ENCODE measurements at places on chromosomes 4 and X.

GRCh38 chr4:88447371-88448095 lies 9.4 kb upstream of the HERC5 start:
- DNase-seq = no peak

- no peak for DNase-seq
Measured at GRCh38 chr4:67939195-67939594, 24.1 kb downstream of the TMPRSS11A start.

DNA sequence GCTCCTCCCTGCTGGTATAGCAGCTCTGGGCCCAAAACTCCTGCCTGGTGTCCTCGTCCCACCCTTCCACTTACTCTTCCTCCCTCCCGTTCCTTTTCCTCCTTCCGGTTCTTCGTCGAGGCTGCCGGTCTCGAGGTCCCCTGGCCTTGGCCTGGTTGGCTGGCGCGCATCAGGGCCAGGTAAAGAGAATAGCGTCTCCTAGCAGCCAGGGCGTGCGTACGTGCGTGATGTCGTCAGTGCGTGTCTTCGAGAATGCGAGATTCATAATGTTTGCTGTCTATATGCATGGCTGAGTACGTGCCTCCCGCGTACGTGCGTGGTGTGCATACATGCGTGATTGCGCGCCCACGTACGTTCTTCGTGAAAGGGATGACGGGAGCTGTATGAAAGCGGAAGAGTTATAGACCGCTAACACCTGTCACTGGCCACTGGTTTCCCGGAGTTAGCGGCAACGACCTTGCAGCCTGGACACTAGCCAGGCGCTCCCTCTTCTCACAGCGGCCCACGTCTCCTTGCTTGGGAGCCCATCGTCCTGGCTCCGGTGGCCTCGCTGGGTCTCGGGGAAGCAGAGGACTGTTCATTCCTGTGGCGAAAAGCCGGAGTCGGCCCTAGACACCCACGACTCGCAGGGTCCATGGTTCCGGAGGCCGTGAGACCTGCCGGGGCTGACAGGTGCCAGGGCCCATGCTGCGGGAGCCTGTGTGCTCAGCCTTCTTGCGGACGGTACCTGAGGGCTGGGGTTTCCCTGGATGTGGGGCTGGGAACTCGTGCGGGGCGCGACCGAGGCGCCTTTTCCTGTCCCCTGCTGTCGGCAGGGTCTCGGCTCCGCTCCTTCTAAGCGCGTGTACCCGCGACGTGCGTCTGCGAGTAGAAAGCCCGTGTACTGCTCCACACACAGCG lies at the start of gene EOLA1:
Gene EOLA1 (plus strand): TSS at position 392 of the 900 bp plus-strand sequence. CDS start 4,619 bp downstream, outside the sequence.
- DNase-seq = peak; percentile 92

GRCh38 chrX:39984191-39984956 lies 113.4 kb downstream of the BCOR start:
- DNase-seq = no peak

- peak; percentile 99 for DNase-seq
Measured at GRCh38 chr4:113809311-113809710, 47.8 kb upstream of the CAMK2D start.

- DNase-seq = no peak
Measured at GRCh38 chr4:140254651-140255299, 100.8 kb upstream of the MAML3 start.

DNA sequence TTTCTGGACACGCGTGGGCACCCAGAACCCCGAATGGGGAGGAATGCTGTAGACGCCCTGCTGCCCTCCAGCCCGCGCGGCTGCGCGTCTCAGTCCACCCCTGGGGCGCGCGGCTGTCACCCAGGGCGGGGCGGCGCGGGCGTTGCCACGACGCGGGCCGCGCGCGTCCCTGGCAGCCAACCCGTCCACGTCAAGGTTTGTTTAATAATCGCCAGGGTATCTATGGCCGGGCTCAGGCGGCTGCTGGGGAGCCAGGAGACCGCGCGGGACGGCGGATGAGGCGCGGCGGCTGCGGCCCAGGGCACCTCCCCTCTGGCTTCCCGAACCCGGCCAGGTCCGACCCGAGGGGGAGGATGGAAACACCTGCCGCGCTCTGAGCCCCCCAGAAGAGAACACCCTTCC lies at the start of gene SPATA18:
Gene SPATA18 (plus strand): TSS at position 92 of the 402 bp plus-strand sequence. CDS start 401 bp downstream, outside the sequence.
- DNase-seq = peak; percentile 8

GRCh38 chrX:118847676-118848075 lies 24.1 kb downstream of the ZCCHC12 start:
- DNase-seq = peak; percentile 46

DNA sequence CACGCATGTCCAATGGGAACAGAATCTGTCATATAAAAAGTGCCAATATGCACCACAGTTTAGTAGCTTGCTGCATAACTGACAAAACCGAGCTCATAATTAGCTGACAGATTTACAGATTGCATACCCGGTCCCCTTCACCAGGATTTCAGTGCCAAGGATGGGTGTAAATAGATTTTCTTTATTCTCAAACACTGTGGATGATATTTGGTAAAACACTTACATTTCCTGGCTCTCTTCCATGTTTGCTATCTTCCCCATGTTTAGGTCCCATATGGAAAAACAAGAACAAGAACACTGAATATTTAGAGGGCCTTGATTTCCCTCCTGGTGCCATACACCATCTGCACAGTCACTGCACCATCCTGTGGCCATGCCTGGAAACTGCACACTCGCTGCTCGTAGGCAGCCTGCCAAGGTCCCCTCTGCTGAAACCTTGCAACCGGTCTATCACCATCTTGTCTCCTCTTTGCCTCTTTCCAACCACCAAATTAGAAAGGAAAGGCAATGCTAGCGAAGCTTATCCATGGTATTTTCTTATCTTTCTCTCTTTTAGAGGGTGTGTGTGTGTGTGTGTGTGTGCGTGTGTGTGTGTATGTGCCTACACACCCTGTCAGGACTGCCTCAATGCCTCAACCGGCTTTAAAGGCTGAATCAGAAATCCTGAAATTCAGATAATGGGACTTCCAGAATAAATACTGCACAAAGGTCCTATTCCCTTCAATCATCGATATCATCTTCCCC lies 124.2 kb upstream of the MBNL3 start:
- DNase-seq = peak; percentile 11

DNA sequence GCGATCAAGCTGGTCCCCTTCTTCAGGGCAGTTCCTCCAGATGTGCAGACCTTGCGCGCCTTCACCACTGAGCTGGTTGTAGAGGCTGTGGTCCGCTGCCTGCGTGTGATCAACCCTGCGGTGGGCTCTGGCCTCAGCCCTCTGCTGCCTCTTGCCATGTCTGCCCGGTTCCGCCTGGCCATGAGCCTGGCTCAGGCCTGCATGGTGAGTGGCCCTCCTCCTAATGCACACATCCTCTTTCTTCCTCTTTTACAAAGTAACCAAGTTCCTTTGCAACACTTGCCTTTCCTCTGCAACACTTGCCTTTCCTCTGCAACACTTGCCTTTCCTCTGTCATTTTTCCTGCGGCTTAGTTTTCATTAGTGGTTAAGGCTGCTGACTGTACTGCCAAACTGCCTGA lies 1.8 kb downstream of the CCDC22 start:
- peak; percentile 65 for DNase-seq

DNA sequence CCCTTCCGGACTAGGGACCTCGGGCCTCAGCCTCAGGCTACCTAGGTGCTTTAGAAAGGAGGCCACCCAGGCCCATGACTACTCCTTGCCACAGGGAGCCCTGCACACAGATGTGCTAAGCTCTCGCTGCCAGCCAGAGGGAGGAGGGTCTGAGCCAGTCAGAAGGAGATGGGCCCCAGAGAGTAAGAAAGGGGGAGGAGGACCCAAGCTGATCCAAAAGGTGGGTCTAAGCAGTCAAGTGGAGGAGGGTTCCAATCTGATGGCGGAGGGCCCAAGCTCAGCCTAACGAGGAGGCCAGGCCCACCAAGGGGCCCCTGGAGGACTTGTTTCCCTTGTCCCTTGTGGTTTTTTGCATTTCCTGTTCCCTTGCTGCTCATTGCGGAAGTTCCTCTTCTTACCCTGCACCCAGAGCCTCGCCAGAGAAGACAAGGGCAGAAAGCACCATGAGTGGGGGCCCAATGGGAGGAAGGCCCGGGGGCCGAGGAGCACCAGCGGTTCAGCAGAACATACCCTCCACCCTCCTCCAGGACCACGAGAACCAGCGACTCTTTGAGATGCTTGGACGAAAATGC lies at the start of gene WAS:
Gene WAS (plus strand): TSS at position 389 of the 572 bp plus-strand sequence. CDS start 55 bp downstream, at position 444.
- peak; percentile 84 for DNase-seq

- no peak for DNase-seq
Measured at GRCh38 chrX:129522184-129523078, 859 bp downstream of the SMARCA1 start.

DNA sequence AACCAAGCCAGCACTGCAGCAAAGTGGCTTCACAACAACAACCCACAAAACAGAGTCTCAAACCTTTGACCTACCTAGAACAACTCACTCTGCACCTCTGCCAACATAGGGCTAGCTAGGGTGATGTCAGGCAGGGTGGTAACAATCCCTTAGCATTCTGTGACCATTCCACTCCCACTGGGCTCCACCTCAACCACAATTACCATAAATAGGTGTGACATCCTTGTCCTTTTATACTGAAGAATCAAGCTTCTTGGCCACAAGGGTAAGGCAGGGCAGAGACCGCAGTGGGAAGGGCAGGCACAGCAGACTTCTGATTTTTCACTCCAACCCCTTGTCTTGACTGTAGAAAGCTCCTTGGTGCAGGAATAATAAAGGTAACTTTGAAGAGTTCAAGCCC lies 795.4 kb upstream of the DIAPH2 start:
- DNase-seq = no peak

- no peak for DNase-seq
Measured at GRCh38 chr4:114108869-114109268, 129.4 kb upstream of the ARSJ start.

DNA sequence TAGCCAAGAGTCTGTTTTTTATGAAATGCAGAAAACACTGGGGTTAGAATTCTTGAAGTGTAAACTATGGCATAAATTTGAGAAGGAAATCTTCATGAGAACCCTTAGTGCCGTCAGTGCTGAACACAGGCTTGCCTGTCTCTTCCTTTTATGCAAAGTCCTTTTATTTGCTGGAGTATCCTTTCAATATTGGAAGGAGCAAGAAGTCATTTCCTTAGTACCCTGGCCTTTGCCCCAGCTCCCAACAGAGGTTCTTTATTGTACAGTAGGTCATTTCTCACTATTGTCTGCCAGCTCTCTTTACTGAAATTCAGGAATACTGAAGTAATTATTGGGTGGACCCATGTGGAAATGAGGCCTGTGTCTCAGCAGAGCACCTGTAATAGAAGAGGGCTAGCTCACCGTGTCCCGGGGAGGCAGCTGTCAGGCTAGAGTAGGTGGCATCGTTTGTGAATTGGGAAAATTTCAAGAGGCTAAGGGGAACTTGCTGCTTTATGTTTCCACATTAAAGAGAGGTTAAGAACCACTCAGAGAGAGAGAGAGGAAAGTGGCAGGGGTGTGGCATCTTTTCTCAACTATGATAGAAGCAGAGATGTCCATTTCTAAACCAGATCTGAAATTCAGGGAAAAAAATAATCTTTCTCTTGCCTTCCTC lies 8.7 kb downstream of the FHDC1 start:
- no peak for DNase-seq

- no peak for DNase-seq
Measured at GRCh38 chr4:176066757-176067156, 1.1 kb downstream of the WDR17 start.

GRCh38 chr4:178672512-178672911 lies 1230.3 kb upstream of the AGA start:
- no peak for DNase-seq

DNA sequence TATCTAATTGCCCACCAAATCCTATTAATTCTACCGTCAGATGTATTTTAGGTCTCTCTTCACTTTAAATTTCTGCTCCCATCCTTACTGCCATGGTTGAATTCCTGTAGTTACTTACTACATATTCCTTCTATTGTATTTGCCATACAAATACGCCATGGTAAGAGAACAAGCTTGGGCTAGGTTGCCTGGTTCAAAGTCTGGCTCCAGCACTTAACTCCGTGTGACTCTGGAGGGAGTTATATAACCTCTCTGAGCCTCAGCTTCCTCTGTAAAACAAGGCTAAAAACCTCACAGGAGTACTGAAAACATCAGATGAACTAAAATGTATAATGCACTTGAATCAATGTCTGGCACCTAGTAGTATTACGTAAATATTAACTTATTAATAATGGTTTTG lies 260.3 kb upstream of the RPS6KA3 start:
- no peak for DNase-seq

GRCh38 chrX:123561439-123562215 lies 171.2 kb downstream of the THOC2 start:
- DNase-seq = no peak

DNA sequence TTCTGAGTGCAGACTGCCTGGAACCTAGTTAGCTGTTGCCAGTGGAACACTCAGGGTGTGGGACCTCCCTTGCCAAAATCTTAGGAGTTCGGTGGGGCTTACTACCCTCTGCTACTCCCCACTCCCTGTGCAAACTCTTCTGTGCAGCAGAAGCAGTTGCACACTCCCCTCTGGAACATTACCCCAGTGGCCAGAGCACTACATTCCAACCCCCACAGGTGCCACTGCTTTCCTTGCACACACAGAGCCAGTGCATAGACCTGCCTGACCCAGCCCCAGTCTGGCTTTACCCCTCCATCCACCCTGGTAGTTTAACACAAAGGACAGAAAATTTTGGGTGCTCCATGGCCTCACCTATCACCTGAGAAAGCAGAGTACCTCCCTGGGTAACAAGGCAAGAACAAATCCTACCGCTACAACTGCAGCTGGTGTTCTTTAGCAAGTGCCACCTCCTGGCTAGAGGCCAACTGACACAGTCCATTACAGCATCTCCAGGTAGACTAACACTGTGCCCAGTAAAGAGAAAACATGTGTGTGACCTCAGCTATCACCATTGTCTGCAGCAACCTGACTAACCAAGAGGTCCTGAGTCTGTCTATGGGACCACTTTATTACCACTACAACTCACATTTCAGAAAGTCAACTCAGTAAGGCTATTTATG lies 11.5 kb upstream of the RASSF6 start:
- DNase-seq = no peak

DNA sequence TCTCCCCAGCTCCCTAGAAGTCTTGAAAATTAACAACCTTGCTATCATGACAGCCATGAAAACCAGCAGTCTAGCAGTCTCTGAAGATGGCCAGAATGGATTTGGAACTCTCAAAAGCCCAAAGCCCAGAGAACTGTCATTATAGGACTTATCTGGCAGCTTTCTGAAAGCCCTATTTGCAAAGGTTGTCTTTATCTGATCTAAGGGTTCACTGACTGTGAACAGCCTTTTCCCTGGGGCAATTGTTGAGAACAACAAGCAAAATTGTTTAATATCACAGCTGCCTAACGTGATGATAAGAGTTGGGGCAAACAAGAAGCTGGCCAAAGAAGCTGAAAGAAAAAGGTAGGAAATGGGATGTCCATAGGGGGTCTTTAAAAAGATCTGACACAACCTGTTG lies 20.9 kb upstream of the KLHL8 start:
- no peak for DNase-seq

GRCh38 chr4:15793506-15794363 lies 15.6 kb downstream of the CD38 start:
- DNase-seq = no peak

DNA sequence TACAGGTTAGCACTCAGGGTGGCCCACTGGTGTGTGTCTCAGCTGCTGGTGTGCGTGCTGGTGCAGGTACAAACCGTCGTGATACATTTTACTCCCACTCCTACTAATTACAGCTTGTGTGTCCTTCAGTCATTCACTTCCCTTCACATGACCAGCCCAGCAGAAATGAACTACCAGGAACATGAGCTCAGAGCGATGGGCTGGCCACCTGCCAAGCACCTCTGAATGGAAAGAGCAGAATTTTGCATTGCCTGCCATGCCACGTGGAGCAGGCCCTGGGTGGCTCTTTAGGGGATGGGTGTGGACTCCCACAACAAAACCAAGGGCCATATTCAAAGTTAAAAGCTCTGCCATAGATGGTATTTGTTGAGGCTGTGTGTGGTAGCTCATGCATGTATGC lies 58.9 kb upstream of the PGM2 start:
- DNase-seq = peak; percentile 25

GRCh38 chrX:81392396-81392795 lies 190.5 kb downstream of the SH3BGRL start:
- peak; percentile 25 for DNase-seq
